ENCODE measurements at places on chromosomes 3 and 15. TPM values are rescaled to one million over a fixed set of nuclear protein-coding genes. Genes with fewer than 3 reads are reported as not detected.

Gene DNAH12
- polyA plus RNA-seq: not detected

Gene WNT5A
- 0.67 TPM for polyA plus RNA-seq

Gene NUDT16
- polyA plus RNA-seq: 43.2 TPM

Gene TCAIM
- polyA plus RNA-seq: 26.5 TPM

Gene MUSTN1
- polyA plus RNA-seq: 47.8 TPM

Gene AQP9
- 0.30 TPM for polyA plus RNA-seq

Gene EIF3J
- 49.8 TPM for polyA plus RNA-seq

Gene SOX14
- not detected for polyA plus RNA-seq

Gene ANAPC13
- 160 TPM for polyA plus RNA-seq

Gene DUOX1
- 0.26 TPM for polyA plus RNA-seq

Gene DIS3L
- polyA plus RNA-seq: 10.6 TPM

Gene CTSH
- polyA plus RNA-seq: 1,628 TPM

Gene LINGO1
- polyA plus RNA-seq: 6.8 TPM
